ENCODE measurements at places on chromosomes 3 and 15.

DNA sequence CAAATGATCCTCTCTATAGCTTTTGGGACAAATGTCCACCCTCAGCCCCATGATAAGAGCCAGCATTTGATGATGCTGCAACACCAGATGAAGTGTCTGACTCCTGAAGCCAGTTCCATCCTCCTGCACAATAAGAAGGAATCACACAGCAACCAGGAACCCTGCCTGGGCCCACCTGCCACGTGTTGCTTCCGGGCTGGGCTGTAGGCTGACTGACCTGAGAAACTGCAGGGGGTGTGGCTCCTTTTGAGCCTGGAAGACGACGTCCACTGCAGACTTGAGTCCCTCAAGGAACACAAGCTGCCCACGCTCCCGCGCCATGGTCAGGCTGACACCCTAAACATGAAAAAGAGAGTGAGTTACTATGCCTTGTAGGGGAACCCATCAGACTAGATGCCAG, 9.4 kb downstream of the ELP6 start:
- DNase-seq = no peak

DNA sequence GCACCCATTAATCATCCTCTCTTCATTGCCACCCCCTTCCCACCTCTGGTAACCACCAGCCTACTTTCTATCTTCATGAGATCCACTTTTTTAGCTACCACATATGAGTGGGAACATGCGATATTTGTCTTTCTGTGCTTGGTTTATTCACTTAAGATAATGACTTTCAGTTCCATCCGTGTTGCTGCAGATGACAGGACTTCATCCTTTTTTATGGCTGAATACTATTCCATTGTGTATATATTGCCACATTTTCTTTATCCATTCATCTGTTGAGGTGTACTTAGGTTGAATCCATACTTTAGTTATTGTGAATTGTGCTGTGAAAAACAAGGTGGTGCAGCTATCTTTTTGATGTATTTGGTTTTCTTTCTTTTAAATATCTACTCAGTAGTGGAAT, 53.3 kb upstream of the NR2C2 start:
- no peak for DNase-seq

GRCh38 chr15:89385596-89386331, 51.1 kb upstream of the POLG start:
- DNase-seq = no peak

DNA sequence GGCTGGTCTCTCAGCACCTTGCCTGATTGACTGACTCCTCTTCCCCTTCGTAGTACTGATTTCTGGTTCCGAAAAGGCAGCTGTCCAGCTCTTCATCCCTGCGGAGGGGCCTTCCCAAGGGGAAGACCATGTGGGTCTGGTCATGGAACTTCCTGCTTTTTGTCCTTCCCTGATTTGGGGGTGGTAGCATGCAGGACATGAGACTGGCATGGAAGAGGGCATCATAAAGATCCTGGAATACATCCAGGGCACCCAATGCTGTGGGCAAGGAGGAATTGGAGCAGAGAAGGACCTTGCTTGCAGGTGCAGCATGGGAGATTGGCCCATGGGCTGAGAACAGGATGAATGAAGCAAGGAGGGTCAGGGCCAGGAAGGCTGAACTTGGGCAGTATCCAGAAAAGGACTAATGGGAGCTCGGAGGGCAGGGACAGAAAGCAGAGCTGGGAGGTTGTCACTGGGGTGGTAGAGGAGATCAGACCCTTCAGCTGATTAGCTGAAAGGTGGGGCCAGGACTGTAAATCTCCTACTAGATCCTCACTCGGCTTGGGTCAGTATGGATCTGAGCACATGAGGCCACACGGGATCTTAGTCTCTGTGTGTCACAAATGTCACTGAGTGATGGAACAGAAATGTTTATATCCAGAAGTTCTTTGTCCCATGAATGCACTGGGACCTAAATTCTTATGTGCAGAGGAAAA, 59.5 kb downstream of the AMOTL2 start:
- no peak for DNase-seq

DNA sequence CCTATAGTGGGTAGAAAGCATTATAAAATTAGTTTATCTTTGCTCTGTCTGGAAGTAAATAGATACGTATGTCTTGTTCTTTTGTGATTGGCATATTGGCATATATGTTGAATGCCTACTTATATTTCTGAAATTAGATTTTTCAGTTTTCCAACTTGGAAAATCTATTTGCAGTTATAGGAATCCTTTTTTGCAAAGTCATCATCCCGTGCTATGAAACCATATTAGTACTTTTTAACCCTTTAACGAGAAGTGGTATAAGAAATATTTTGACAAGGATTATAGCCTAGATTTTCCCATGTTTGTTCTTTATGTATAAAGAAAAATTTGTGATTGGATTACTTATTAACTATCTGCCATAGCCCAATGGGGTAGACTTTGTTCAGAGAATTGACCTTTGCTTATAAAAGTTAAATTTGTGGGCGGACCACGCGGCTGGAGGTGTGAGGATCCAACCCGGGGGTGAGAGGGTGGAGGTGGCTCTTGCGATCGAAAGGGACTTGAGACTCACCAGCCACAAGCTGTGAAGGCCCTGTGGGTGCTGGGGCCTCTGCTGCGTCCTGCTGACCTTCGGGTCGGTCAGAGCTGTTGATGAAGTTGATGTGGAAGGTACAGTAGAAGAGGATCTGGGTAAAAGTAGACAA, 5.9 kb downstream of the LRRC28 start:
- DNase-seq = no peak

DNA sequence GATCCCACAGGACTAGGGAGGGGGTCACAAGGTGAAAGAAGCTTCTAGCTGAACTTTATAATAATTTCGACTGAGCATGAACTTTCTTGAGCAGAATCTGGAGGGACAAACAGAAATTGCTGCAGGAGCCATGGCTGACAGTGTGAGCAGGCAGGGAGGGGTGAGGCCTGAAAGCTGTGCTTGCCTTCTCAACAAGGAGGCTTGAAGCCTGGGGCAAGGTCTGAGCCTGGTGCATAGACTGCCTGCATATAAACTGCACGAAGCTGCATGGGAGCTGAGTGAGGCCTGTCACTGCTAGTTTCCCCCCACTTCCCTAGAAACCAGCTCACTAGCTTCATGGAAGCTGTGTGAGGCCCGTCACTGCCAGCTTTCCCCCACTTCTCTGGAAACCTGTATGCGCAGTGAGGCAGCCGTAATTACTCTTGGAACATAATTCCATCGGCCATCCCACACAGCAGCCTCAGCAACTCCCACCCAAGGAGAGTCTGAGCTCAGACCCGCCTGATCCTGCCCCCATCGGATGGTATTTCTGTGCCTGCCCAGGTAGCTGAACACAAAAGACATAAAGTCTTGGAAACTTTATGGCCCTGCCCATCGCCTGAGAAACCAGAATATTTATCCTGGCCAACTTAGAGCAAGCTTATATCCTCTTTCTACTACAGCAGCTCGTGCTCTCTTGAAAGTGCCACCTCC, 136.5 kb downstream of the PLCH1 start:
- DNase-seq = no peak

- no peak for DNase-seq
Observed at GRCh38 chr3:149895769-149896168, 74.9 kb downstream of the PFN2 start.

- no peak for DNase-seq
Observed at GRCh38 chr3:152379415-152380042, 110.8 kb downstream of the MBNL1 start.

- DNase-seq = no peak
Observed at GRCh38 chr15:65494076-65494475, 23.4 kb downstream of the DPP8 start.

DNA sequence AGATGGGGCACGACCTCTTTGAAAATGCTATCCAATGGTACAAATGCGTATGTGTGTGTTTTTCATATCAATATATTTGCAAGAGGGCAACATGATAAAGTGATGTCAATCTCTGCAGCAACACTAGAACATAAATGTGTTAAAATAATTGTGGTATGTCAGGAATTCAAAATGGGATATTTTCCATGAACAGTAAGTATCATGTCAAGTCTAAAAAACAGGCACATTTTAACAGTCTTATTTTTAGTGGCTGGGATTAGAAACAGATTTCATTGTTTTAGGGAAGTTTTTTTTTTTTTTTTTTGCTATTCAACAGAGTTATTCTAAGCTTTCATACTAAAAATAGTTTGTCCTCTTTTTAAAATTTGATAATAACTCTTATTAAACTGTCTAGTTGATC, 209.8 kb downstream of the GAP43 start:
- no peak for DNase-seq

DNA sequence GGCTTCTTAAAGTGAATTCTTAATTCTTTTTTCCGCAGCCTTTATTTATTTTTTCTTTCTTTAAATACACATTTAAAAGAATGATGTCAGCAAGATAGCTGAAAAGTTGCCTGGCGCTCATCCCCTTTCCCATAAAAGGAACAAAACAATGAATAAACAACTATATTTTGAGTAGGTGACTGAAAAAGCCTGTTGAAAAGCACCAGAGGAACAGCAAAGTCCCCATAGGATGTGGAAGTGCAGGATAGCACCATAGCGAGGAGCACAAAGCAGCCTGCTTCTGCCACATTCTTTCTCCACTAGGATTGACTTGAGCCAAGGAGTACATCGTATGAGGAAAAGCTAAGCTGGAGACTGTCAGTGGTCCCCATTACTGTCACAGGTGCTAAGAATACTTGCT, 754.9 kb downstream of the SQOR start:
- DNase-seq = no peak
